Left lobe of liver (tissue), 2 donors: ENCODE measurements at places on chromosomes 2 and 18. TPM values are rescaled to one million over a fixed set of nuclear protein-coding genes. Genes with fewer than 3 reads are reported as not detected.
A peak's percentile ranks its signal among the peaks of the same experiment; 100 is the strongest.

Gene TLX2
- total RNA-seq: 0.08 TPM

GRCh38 chr18:63843008-63843407 lies 44.5 kb upstream of the SERPINB2 start:
- no peak for DNase-seq

DNA sequence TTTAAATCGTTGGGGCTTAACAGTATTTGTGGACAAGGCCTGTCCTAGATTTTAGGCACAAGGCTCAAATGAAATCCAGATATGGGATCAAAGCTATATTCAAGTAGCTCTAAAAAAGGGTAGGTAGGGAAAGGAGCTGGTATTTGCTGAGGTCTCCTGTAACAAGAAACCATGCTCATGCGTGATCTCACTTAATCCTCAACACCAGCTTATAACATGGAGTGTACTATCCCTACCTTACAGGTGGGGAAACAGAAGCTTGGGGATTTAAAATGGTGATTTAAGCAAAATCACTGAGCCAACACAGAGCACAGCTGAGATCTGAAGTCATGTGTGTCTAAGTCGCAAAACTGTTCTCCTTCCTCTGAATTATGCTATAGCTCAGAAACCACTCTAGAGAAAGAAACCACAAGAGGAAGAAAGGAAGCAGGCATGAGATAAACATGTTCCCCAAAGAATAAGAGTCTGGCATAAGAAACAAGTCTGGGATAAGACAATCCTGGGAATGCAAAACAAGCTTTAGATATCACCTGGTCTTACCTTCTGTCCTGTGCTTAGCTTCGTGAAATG lies 43.1 kb downstream of the CYRIA start:
- DNase-seq: no peak

- DNase-seq: no peak
These were observed 68.1 kb upstream of the SULT1C3 start for GRCh38 chr2:108171657-108172056.

- no peak for DNase-seq
These were observed 152.5 kb downstream of the TAF4B start for GRCh38 chr18:26378701-26379100.

DNA sequence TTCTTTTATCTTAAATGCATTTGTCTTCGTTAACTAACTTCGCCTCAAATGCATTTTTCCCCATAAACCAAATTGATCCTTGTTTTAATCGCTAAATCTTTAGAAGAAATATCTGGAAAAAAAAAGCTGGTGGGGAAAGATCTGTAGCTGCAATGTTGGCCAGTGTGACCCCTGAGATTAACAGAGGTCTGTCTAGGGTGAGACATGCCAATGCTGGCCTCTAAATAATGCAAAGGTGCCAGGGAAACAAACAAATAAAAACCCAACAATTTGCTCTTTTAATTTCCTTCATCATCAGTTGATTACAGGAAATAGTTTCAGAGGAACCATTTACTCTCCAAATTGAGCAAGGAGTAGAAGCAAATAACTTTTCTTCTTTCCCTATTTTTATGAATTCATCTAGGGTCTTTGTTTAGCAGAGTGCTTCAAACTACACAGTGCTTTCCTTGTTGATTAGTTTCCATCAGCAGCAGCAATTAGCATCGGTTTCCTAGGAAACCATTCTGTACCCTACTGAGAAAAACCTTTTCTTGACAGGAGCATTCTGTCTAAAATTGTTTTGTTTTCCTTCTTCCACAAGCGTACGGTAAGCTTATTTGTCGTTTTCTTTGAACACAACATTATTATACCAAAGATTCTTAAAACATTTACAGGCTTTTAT lies 100.5 kb upstream of the UNC80 start:
- DNase-seq: no peak

DNA sequence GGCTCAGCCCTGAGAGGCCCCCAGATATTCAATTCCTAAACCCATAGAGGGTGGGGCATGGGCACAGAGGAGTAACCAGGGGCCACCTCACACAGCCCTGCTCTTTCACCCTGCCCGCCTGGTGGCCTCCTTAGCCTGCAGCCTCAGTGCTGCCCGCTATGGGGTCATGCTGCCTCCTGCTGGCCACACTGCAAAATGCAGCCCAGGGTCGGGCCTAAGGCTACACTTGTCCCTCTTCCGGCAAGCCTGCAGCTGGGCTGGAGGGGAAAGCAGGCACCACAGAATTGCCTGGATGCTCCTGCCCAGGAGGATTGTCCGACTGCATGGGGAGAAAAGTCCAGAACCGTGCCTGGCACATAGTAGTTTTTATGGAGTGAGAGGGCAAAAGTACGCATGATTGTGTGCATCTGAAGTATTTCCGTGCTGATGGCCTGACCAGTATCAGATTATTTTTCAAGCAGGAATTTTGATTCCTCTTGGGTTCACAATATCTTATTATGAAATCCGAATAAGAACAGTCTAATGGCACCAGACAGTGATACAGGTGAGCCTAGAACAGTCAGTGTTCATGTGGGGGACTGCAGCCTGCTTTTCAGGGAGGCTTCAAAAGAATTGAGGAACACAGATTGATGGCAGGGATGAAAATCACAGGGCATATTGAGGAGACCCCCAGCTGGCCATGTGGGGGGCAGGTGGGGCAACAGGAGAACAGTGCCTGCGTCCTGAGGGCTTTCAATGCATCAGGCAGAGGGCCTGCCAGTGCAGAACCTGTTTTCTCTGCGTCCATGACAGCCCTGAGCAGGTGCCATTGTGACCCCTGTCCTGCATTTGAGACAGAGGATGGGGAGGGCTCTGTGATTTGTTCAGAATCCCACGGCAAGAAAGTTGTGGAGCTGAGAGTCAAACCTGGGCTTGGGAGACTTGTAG lies 51.2 kb upstream of the ALPP start:
- DNase-seq: peak; percentile 60
